Stimulated activated naive CD8-positive, alpha-beta T cell treated with anti-CD3 and anti-CD28 coated beads, Interleukin-15, Interleukin-2, amounts not matched to agents 100 U/mL and 50 U/mL, for 24 hours (primary cell): ENCODE measurements at places on chromosomes 13 and 19.

GRCh38 chr19:3403489-3404323, 37.3 kb downstream of the NFIC start:
- DNase-seq = no peak

GRCh38 chr13:102261809-102262208, 140.0 kb downstream of the FGF14 start:
- no peak for DNase-seq

DNA sequence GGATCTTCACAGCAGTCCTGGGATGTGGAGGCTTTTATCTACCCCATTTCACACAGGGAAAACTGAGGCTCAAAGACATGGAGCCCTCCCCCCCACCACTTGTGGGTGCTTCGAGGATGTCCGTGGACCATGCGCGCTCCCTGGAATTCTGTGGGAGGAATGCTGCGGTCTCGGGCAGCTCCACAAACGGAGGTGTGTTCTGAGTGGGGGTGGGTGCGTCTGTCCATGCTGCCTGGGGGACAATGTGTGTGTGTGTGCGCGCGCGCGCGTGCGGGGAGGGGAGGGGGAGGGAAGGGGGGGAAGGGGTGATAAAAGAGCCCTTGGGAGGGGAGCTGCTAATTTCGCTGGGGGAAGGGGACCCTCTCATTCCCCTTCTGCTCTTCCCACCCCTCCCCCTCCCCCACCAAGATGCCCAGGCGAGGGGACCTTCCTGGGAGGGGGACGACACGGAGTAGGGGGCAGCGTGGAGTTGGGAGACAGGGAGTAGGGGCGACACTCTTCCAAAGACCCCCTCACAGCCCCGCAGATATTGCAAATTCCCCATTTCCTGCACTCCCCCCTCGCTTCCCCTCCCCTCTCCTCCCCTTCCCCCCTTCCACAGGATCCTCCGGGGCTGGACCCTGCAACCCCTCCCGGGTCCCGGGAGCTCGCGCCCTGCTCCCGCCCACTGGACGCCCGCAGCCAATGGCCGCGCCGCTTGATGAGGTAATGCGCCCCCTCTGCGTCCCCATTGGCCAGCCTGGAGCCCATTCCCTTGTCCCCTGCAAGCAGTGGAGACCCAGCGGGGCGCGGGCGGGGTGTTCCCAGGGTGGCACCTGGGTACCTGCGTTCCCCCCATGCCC, 18.9 kb upstream of the ZNRF4 start:
- peak; percentile 12 for DNase-seq

- no peak for DNase-seq
These were observed 13.4 kb downstream of the RUBCNL start for GRCh38 chr13:46373623-46374022.

- no peak for DNase-seq
These were observed 4.6 kb upstream of the PNMA8A start for GRCh38 chr19:46475986-46476385.

- DNase-seq = no peak
These were observed 457.9 kb downstream of the FGF9 start for GRCh38 chr13:22128441-22129408.

- DNase-seq = no peak
These were observed 417.9 kb downstream of the GPC5 start for GRCh38 chr13:91816263-91816807.

DNA sequence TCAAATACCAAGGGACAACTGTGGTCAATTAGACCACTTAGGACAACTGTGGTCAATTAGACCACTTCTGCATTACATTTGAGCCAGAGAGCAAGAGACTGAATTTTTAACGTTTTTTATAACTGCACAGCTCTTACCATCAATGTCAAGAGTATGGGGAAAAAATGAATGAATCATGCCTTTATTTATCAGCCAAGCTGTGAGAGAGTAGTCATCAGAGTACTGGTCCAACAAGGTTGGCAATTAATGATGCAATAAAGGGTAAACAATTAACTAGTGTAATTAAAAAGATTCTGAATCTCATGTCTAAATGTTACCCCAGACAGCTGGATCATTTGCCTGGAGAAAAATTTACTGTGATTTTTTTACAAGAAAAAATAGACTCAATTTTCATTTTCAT, 381.1 kb downstream of the LIG4 start:
- DNase-seq = no peak

GRCh38 chr13:86862137-86862536, 809.0 kb upstream of the SLITRK5 start:
- DNase-seq = no peak

GRCh38 chr19:47445937-47446402, 25.7 kb downstream of the SLC8A2 start:
- peak; percentile 47 for DNase-seq

GRCh38 chr13:100045355-100045754, 43.5 kb upstream of the PCCA start:
- DNase-seq = no peak
